ENCODE measurements at places on chromosomes 6 and 20.

DNA sequence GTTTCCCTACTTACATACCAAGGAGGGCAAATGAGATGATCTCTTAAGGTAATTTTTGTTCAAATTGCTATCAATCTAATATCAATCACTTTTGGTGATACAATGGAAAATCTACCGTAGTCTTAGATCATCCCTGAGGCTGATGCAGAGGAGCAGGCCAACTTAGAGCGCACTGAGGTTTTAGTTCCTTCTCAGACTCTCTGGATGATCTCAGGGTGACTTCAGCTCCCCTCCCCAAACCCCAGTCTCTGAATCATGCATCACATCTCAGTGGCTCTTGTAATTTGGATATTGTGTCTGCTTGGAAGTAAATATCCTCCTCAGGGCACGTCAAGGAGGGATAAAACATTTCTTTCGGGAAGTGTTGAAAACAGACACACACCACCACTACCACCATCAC is 5.9 kb downstream of the TUBB2B start:
- DNase-seq = no peak

DNA sequence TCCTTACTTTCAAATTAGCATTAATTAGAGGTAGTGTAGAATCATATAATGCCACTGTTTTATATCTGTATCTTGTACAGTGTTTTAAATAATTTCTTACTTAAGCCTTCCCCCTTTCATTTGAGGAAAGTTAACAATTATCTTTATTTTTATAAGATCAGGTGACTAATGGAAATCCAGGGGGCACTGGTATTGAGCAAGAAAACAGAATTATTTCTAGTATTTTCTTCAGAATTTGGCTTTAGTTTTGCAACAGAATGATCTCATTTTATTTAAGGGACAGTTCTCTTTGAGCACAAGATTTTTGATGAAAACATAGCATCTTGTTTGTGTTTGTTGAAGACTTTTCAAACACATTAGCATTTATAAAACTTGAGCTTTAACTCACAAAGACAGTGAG is 55.9 kb downstream of the RNF217 start:
- DNase-seq = no peak

DNA sequence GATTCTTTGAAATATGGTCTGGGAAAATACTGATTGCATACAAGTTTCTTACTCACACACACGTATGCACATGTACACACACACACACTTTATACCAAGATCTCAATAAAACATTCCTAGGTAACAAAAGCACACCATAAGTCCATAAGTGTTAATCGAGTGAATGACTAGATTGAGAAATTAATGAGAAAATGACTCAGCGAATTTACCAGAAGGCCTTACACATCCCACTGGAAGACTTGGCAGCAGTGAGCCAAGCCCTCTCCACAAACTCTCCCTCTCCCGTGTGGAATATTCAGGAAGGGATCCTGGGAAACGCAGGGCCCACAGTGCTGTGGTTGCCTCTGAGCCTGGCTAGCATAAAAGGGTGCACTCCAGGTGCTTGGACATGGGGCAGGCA is 227.2 kb downstream of the LY86 start:
- DNase-seq = no peak

DNA sequence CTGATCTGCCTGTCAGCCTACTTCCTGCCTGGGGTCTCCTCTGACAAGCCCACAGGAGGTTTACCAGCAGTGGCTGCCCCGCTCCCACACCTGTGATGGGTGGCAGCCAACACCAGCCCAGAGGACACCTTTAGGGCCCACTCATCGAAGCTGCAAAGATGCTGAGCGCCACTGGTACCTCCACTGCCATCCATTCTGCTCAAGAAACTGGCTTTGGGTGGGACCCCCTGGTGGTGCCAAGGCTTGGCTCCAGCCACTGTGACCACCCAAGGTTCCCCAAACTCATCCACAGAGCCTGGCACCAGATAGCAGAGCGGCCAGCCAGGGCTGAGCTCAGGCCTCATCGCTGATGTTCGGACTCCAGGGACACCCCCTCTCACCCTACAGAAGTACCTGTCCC is 42.5 kb downstream of the PREX1 start:
- DNase-seq = no peak

DNA sequence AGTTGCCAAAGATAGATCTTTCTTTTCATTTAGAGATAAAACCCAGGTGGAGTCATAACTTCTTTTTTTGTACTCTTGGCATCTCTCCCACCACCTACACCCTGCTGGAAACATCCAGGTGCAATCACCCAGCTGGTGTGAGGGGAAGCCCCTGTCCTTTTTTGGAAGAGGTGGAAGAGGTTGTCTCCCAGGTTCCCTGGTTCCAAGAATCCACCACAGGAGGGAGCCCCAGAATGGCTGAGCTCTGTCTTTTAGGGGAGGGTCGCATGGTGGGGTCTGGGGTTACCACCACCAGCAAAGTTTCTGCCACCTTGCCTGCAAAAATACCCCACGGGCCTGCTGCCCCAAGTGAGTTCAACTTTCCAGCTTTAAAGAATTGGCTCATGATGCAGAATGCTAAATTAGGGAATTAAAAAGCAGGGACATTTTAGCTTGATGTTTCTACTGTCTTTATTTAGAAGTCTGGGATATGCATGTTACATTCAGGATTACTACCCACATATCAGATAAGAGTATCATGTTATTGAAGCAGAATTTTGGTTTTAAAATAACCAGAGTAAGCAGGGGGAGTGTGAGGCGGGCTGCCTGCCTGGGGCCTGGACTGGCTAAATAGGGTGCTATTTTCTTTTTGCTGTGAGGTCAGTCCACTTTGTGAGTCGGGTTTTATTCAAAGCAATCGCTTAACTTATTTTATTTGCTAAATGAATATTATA is 11.0 kb downstream of the SMOC2 start:
- no peak for DNase-seq

- DNase-seq = no peak
Measured at GRCh38 chr6:45163952-45164766, 164.0 kb upstream of the RUNX2 start.

GRCh38 chr6:81557811-81558210 is 194.7 kb downstream of the TENT5A start:
- DNase-seq = no peak

DNA sequence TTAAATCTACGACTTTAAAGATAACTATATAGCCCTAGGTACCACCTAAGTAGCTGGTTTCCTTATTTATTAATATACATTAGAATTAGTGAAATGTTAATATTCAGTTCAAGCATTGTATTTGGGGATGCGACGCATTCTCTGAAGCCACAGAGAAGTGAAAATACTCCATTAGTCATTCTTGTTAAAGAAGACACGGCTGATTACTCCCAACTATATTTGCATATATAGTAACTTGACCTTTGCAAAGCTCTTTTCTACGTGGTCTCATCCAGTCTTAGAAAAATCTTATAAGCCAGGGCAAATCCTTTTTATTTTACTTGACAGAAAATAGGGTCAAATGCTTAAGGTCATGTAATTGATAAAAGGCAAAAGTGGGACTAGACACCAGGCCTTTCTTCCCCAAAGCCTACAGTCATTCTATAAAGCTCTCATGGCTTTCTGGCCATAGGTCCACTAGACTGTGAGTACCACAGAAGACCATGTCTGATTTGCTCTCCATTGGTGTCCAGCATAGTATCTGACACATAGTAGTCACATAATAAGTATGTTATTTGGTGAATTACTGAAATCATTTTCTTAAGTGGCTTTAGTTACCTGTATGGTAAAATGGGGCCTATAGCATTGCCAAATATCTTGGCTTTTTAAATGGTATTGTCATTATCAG is 11.3 kb downstream of the ZHX3 start:
- DNase-seq = no peak

- DNase-seq = no peak
Measured at GRCh38 chr6:68559716-68560115, 75.4 kb upstream of the ADGRB3 start.

- no peak for DNase-seq
Measured at GRCh38 chr6:32664827-32665362, 1.6 kb downstream of the HLA-DQB1 start.

Data from NB4 (cell line).